Urinary bladder (tissue), 4 donors: ENCODE measurements at places on chromosomes 7 and 10.

GRCh38 chr10:131018886-131019500 lies 292.5 kb downstream of the TCERG1L start:
- DNase-seq = no peak

DNA sequence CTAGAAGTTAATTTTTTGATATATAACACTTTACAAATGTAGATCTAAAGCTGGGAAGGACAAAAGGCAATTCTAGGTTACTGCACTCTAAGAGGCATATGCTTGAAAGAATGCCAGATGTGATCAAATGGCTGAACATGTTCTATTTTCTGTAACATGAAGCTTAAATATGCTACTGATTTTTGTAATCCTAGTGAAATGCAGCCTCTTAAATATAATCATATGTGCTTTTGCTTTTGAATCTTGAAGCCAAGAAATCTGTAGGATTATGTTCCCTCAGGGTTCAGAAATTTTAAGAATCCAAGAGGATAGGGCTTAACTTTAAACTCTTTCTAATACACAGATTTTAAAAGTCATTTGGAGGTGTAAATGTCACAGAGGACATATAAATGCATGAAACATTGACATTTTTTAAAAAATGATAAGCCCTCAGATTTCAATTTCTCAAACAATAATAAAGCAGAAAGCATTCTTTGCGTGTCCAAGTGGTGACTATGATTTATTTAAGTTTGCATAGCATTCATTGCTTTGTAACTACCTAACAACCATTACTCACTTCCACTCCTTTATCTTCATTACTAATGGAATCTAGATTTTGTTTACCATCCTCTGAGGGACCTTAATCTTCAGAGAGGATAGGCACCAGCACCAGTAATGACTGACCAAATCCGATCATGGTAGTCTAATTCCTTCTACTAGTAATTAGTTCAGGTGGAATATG lies 170.4 kb downstream of the MAGI2 start:
- no peak for DNase-seq

DNA sequence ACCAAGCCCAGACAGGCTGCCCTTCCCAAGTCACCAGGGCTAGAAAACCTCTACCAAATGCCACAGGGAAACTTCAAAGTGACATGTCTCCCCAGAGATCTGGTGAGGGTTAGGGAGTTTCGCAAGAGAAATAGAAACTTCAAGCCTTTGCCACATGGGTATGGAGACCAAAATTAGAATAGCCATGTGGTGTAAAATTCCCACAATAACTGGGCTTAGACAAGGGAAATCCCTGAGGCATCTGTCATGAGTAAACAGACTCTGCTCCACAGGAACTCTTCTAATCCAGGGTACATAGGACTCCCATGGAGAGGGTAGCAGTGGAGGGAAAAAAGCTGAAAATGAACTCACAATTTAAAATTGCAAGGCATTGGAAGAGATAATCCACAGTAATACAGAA lies 14.3 kb downstream of the ADAM12 start:
- no peak for DNase-seq

DNA sequence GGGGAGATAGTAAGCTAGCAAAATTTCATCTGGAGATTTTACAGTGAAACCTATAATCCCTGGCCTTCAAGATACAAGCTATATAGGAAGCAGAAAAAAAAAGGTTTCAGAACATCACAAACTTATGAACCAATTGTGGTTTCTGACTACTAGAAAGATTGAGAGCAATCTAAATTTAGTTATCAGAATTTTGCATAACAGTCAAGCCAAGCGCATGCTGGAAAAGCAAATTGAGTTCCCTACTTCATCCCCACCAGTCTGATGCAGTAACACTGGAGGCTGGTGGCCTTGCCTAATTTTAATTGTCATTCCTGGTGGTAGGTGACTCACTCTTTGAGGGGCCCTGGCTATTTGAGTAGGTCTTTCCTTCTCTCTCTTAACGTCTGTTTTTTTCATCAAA lies 46.3 kb upstream of the ELMO1 start:
- no peak for DNase-seq
